ENCODE measurements at places on chromosomes 3 and 15.

GRCh38 chr3:60803216-60804173, 447.8 kb downstream of the FHIT start:
- no peak for DNase-seq

DNA sequence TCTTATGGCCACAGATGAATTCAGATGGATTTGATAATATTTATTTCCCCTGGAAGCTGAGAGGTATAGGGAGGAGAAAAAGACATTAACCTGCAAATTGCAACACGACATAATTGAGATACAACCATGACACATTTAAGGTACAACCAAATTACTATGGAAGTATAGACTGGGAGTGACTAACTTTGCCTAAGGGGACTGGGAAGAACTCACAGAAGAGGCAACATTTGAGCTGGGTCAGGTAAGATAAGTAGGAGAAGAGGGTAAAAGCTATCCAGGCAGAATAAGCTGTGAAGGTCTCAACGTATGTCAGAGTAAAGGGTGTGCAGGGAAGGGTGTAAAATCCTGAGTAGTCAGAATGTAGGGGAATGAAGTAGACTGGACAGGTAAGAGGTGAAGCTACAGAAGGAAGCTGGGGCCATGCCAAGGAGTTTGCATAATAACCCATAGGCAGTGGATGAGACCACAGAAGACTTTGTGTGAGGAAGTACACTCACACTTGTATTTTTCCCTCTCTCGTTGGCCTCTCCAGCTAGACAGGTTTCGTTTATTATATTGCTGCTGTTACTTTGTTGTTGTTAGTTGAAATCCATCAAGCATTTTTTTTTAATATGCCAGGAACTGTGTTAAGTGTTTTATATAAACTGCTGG, 28.0 kb upstream of the PTX3 start:
- no peak for DNase-seq

- no peak for DNase-seq
Observed at GRCh38 chr15:66650433-66650832, 51.6 kb upstream of the SMAD6 start.

- DNase-seq: no peak
Observed at GRCh38 chr3:46553154-46553553, 12.9 kb downstream of the LRRC2 start.

DNA sequence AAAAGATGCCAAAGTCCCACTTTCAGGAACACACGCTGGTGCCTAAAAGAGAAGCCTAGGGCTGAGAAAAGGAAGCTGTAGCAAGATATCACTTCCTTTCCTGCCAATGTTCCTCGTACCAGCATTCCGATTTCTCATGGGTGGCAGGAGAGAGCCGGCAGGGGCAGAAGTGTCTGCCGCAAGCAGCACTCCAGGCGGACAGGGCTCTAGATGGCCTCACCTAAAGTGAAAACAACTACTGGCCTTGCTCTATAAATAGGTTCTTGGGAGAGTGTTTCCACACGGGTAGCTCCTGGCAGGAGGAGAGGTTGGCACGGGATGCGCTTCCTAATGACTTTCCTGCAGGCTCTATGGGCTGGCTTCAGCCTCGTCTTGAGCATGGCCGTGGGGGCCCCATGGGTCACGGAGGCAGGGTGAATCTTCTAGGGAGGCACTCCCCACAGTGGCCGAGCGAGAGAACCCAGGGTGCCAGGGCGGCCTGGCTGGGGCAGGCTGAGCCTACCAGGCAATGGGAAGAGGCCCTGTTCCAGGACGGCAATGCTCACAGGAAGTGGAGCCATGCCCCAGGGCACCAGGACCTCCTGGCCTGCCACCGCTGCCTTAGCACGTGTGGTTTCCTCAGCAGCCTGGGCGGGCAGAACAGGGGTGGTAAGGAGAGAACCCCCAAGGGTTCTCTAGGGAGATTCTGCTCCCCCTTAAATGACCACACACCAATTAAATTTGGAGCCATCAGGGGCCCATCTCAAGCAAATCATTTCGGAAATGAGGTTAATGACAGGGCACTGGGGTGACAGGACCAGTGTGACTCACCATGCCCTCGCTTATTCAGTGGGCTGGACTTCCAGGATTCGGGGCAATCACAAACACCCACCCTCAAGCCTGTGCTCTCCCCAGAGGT, 14.6 kb upstream of the DUSP7 start:
- no peak for DNase-seq

- no peak for DNase-seq
Observed at GRCh38 chr15:35038626-35039451, 46.3 kb downstream of the NANOGP8 start.

DNA sequence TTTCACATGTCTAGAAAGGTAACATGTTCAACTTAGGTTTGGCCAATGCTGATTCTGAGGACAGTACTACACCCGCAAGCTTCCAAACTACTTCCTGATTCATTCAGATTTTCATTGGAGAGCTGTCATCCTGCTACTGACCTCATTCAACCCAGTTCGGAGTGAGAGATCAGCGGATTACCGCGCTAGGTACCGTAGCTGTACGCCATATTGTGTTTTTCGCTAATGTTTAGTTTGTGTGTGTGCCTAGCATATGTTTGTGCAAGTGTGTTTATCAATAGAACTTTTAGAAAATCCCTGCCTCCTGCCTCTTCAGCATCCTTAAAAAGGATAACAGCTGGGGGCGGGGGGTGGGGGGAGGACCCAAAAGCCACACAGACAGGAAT, 1.1 kb downstream of the ZBTB20 start:
- no peak for DNase-seq

- DNase-seq: no peak
Observed at GRCh38 chr3:192957441-192958021, 39.9 kb upstream of the MB21D2 start.
